NCI-H82 (cell line): ENCODE measurements at places on chromosomes 4 and X.
A peak's percentile ranks its signal among the peaks of the same experiment; 100 is the strongest.

DNA sequence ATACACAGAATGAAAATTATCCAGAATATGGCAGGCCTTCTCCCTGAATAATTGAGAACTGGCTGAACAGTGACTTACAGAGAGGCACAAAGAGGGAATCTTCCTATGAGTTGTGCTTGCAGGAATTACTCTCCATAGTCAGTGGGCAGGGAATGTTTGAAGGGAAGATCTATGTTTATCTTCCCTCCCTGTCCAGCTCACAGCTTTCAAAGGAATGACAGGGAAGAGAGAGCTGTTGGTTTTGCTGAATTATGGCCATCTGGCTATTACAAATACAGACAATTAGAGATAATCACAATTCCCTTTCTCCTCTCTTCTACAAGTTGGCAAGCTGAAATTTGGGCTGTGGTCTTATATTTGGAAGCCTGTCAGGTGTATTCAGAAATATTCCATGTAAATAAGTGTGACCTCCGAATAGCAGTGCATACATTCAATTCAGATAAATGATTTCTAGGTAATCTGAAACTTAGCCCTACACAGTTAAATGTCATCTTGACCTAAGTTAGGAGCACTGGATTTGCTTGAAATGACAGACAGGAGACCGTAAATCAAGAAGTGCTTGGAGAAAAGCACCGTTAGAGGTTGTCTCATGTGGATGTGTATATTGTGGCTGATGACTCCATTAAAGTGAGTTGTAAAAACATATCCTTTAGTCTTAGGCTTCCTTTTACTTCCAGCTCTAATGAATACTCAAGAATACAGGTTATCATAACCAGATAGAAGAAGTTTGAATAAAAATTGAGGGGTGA lies 136.8 kb downstream of the C4orf33 start:
- no peak for DNase-seq

- no peak for DNase-seq
These were observed 182.8 kb upstream of the GRID2 start for GRCh38 chr4:92120810-92121498.

GRCh38 chrX:108584617-108585211 lies 145.1 kb downstream of the COL4A5 start:
- peak; percentile 38 for DNase-seq

GRCh38 chrX:135382260-135382659 lies 39.5 kb upstream of the SMIM10L2A start:
- no peak for DNase-seq

GRCh38 chrX:110454336-110454735 lies 95.7 kb downstream of the RTL9 start:
- DNase-seq = no peak

GRCh38 chr4:151166636-151167035 lies 67.2 kb downstream of the RPS3A start:
- DNase-seq = no peak

DNA sequence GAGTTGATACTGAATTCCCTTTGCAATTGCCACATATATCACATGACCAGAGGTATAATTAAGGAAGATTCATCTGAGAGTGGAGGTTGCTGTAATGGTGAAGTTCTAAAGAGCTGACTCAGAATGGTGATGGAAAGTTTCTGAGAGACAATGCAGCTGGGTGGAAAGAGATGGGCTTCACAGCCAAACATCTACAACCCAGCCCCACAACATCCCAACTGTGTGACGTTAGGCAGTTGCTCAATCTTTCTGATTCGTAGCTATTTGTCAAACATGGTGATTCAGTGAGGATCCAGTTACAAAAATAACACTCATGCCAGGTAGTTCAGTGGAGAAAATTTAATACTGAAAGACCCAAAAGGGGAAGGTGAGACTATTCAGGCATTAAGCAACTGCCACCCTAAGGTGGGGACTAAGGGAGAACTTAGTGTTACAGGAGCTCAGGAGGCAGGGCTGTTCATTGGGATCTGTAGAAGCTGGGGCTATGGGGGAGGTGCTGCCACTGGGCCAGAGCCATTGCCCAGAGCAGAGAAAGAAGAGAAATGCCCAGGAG lies 6.9 kb upstream of the AFF1 start:
- DNase-seq = no peak

DNA sequence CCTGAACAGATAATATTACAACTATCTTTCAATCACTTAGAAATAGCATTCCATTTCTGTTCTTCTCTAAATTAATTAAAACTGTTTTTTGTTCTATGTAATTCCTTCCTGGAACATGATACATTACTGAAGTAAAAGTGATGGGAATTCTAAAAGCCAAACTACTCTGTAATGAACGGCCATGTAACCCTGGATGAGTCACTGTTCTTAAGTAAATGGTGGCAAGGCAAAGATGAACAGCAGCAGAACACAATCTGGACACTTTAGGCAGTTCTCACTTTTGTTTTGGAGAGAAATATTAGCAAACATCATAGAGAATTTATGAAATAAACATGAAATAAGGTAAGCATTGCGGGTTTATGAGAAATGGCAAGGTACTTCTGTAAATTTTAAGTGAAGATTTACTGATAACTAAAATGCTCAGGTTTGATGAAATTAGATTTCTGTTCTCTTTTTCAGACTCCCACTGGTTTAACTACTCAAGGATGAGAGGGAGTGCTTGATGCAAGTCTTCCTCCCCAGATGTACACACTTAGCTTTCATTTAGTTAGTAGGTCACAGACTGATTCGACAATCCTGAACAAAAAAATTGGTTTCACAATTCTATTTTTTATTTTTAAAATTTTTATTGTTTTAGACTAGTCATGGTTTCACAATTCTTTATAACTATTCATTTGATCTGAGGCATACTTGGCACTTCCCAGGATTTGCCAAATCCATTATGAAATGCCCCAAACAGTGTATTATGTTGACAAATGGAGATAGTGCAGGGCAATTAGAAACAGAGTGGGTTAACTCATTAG lies 964 bp upstream of the GPR82 start:
- no peak for DNase-seq

DNA sequence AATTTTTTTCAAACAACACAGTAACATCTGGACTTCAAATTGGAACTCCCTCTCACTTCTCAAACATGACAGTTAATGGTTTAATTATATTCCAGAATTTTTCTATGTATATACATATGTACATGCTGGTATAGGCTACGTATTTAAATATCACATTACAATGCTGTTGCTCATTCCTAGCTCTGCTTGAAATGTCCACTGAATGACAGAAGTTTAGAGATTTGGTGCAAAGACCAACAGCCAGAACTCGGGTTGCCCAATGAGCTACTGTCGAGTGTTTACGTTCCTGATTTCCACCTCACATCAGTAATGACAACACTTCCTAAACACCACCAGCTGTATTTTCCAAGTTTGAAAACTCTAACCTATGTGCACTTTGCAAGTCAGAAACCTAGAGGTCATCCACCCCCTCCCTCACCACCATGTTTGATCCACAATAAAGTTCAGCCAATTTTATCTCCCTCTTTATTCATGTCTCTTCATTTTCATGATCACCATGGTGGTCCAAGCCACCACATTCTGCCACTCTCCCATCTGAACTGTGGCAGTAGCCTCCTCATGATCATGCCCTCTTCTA lies 49.3 kb upstream of the RPL34 start:
- DNase-seq = no peak

GRCh38 chr4:138919094-138919936 lies 96.3 kb upstream of the NOCT start:
- peak; percentile 86 for DNase-seq

GRCh38 chr4:64146030-64146429 lies 263.2 kb downstream of the TECRL start:
- no peak for DNase-seq

GRCh38 chr4:56651056-56651350 lies 30.1 kb downstream of the HOPX start:
- DNase-seq = no peak

DNA sequence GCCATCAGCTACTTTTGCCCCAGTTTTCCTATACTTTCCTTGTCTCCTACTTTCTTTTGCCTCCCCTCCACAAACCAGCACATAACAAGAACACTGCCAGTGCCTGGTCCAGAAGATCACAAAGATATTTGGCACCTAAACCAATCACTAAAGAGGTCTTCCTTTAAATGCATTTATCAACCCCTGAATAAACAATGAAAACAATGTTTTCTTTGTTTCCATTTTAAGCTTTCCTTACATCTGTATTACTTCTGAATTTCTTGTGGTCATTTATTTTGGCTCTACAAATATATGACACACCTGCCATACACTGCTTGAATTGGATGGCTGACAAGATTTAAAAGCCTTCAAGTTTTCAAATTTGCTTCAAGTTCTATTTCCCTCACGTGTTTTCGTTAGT lies 43.9 kb downstream of the MBNL3 start:
- no peak for DNase-seq

GRCh38 chr4:175536852-175537453 lies 275.1 kb downstream of the GPM6A start:
- DNase-seq = no peak

GRCh38 chr4:7335344-7336066 lies 99.2 kb downstream of the PSAPL1 start:
- peak; percentile 80 for DNase-seq

GRCh38 chrX:701673-702072 lies 71.1 kb downstream of the SHOX start:
- no peak for DNase-seq

GRCh38 chrX:75115707-75116413 lies 40.2 kb downstream of the ABCB7 start:
- no peak for DNase-seq

GRCh38 chrX:151687635-151688034 lies 7.6 kb upstream of the PRRG3 start:
- DNase-seq = no peak

DNA sequence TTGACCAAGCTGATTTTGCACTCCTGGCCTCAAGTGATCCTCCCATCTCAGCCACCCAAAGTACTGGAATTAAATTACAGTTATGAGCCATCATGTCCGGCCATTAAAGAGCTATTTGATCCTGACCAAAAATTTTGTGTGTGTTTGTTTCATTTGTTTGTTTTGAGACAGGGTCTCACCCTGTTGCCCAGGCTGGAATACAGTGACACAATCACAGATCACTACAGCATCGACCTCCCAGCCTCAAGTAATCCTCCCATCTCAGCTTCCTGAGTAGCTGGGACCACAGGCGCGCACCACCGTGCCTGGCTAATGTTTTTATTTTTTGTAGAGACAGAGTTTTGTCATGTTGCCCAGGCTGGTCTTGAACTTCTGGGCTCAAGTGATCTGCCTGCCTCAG lies 82.9 kb upstream of the RBPJ start:
- no peak for DNase-seq

DNA sequence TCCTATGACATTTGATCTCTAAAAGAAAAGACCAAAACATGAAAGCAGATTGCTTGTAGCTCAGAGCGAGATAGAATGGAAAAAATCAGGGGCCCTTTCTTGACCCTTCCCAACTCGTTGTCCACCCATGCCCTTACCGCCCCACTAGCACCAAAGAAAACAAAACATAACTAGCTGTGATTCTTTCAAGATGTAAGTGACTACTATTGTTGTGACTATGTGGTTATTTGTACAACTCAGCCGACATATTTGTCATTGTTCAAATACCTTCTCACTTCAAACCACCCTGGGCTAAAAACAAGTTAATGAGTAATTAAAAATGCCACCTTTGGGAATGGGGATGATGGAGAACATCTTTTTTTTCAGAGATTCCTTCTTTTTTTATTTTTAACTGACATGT lies 171.2 kb upstream of the GPC4 start:
- no peak for DNase-seq

DNA sequence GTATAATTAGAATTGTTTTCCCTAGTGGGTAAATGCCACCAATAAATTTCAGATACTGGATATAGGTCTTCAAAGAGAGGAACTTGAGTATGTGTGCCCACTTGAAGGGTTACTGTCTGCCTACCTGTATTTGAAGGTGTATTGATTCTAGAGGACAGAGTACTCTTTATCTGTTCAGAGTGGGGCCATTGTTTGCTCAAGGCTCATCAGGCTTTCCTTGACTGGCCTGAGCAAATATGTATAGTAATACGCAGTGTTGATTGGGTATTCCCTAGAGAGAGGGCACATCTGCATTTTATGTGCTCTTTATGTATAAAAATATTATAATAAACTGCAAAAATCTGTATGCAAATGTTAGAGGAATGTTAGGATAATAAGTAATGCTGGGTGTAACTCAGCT lies 23.7 kb downstream of the RP2 start:
- no peak for DNase-seq

DNA sequence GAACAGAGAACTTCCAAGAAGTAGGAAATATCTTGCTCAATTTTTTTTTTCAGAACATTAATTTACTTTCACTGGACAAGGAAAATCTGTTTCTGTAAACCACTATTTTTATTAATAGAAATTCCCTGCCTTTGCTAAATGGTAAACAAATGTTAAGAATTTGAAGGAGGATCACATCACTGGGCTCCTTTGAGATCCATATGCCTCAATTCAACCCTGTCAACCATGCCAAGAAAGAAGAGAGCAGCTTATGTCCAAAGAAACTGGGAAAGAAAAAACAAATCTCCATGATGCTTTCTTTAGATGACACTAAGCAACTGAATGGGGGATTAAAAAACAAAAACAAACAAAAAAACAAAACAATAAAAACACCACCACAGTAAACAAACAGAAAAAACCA lies 47.7 kb downstream of the LNX1 start:
- no peak for DNase-seq
